ENCODE measurements at places on chromosomes 7 and 10. TPM values are rescaled to one million over a fixed set of nuclear protein-coding genes. Genes with fewer than 3 reads are reported as not detected.

SEC31B gene
- 4.8 TPM for total RNA-seq

FRMD4A gene
- 114 TPM for total RNA-seq

UNCX gene
- total RNA-seq: not detected

POP7 gene
- total RNA-seq: 29.9 TPM

ADCY1 gene
- 0.26 TPM for total RNA-seq

THSD7A gene
- total RNA-seq: 0.17 TPM

PGAM2 gene
- total RNA-seq: 3.3 TPM

CADPS2 gene
- total RNA-seq: 18.3 TPM

CEP55 gene
- 5.5 TPM for total RNA-seq

MRPS24 gene
- 54.7 TPM for total RNA-seq

CREB3L2 gene
- total RNA-seq: 56.7 TPM

ST8SIA6 gene
- not detected for total RNA-seq

URGCP gene
- total RNA-seq: 35.7 TPM

EVX1 gene
- not detected for total RNA-seq

CPVL gene
- total RNA-seq: 0.20 TPM

FZD1 gene
- 24.2 TPM for total RNA-seq

ERVW-1 gene
- total RNA-seq: not detected

NUTM2E gene
- total RNA-seq: not detected

TMEM229A gene
- 0.07 TPM for total RNA-seq

ADAM12 gene
- total RNA-seq: 120 TPM

Measured in smooth muscle cell of the pulmonary artery (primary cell).